ENCODE measurements at places on chromosomes 11 and 22.

GRCh38 chr11:88534185-88534584 is 196.6 kb upstream of the CTSC start:
- no peak for DNase-seq

- DNase-seq, result no peak
Observed at GRCh38 chr11:74707182-74707581, 24.0 kb downstream of the CHRDL2 start.

GRCh38 chr11:134676516-134677287 is 264.7 kb upstream of the B3GAT1 start:
- no peak for DNase-seq

DNA sequence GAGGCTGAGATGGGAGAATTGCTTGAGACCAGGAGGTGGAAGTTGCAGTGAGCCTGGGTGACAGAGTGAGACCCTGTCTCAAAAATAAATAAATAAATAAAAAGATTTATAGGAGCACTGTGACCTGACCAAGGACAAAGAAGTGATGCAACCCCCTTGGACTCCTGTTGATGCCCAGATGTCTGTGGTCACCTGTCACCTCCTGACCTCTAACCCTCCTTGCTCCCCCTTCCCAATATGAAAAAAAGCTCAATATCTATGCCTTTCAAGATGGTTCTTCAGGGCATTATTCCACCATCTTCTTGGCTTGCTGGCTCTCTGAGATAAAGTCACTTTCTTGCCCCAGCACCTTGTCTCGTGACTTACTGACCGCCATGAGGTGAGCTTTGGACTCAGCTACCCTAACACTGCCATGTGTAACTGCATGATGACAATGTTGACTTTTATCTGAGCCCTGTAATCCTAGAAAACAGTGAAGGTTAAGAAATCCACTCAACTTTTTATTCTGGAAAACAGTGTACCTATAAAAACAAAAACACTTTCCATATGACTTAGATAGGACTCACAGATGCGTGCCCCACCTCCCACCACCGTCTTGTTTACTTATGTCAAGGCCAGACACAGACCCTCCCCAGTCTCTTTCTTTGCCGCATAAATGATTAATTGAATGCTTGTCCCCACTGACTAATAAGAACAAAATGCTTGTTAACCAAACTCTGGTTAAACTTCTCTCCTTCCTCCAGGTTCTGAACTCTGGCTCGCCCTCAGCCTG is 360.5 kb downstream of the BUD13 start:
- no peak for DNase-seq

DNA sequence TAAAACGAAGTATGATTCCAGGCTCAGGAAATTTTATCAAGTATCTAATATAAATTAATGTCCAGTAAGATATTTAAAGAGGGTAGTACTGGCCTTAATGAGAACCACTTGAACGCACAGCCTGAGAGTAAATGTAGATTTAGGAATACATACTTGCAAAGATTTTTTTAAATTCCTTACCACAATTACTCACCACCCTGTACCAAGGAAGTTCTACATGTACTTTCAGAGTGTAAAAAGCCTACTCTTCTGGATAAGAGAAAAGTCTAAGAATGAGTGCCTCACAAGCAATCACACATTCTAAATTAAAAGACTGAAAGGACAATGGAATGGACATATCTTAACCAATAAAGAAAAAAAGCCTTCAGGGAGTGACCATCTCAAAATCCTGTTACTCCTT is 697.4 kb downstream of the DLG2 start:
- DNase-seq, result no peak

- no peak for DNase-seq
Observed at GRCh38 chr11:17876827-17877226, 136.0 kb downstream of the SERGEF start.

DNA sequence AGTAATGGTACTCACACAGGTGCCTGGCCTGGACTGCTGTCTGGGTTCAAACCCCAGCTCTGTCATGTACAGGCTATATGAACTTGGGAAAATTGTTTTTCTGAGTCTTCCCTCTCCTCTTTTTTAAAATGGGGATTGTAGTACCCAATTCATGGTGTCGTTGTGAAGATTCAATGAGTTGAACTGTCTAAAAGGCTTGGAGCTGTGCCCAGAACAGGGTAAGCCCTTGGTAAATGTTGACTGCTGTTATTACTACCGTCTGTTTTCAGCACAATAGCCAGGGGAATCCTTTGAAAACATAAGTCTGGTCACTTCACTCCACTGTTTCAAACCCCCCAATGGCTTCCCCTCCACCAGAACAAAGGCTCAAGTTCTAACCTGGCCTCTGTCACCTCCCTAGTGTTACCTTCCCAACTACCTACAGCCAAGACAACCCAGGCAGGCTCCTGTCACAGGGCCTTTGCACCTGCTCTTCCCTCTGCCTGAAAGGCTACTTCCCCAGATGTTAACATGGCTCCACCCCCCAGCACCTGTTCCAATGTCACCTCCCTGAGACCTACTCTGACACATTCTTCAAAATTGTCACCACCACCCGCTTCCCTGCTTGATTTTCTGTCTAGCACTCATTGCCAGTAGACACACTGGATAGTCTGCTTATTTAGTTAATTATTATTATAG is 152.8 kb downstream of the CHST1 start:
- no peak for DNase-seq

DNA sequence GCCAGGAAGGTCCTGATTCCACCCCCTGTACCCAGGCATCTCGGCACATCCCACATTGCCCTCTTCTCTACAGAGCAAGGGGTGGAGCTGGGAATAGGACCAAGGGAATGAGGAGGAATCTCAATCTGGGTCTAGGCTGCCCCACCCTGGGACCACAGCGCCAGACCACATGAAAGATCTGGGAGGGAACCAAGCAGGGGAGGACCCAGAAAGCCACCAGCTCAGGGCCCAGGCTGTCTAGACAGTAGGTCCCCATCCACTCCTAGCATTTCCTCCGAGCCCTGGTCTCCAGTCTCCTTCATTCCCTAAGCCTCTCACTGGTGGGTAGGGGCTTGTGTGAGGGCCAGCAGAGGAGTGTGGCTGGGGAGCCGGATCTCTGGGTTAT is 11.6 kb downstream of the PHLDB1 start:
- DNase-seq, result no peak

GRCh38 chr11:118147502-118147901 is 5.1 kb downstream of the SCN4B start:
- no peak for DNase-seq

GRCh38 chr11:35040221-35040942 is 98.6 kb upstream of the CD44 start:
- peak; percentile 68 for DNase-seq

DNA sequence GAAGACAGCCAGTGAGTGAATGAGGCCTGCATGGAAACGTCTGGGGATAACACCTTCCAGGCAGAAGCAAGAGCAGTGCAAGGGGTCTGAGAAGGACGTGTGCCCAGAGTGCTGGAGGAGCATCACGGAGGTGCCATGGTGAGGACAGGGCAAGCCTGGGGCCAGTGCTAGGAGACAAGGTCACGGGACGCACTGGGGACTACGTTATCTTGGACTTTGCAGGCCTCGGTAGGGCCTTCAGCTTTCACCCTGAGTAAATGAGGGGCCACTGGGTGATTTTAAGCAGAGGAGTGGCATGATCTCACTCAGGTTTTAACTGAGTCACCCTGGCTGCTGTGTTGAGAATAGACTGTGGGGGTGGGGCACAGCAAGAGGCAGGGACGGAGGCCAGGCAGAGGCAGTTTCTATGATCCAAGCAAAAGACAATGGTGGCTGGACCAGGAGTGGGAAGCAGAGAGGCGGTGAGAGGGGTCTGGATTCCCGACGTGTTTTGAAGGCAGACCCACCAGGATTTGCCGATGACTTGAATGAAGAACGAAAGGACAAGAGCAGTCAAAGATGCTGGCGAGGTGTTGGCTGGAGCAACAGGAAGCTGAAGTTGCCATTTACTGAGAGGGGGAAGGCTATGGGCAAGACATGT is 102.7 kb upstream of the PARVA start:
- DNase-seq, result no peak

DNA sequence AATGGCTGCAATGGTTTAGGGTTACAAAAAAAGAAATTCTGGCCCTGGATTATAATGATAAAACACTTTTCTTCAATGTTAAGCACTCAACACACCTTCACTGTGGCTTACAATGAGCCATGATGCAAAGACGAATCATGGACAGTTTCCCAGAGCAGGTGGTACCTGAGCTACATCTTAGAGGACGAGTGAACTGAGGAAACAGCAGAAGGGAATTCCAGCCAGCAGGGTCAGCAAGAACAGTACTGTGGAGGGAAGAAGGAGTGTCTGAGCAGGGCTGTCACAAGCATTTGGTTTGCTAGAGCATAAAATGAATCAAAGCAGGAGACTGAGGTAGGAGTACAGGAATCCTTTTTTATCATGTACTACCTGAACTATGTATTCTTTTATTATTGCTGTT is 332.8 kb upstream of the C11orf87 start:
- DNase-seq, result no peak

DNA sequence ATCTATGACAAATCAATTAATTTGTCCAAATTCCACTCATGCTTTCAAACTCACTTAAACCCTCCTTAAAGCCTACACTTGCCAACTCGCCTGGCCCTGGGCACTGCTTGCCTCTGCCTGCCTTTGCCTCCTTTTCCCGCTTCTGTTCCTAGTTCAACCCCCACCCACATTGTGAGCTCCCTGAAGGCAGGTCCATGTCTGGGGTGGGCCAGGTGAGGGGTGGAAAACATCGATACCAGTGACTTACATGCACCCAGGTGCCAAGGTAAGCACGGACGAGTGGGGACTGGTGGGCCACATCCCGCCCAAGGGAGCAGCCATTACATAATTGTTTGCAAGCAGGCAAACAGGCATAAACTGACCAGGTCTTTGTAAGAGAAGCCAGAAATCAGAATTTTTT is 146.2 kb downstream of the ST3GAL4 start:
- DNase-seq, result no peak

- DNase-seq, result no peak
Observed at GRCh38 chr11:44928144-44928543, 22.5 kb downstream of the TP53I11 start.

- DNase-seq, result no peak
Observed at GRCh38 chr11:72292106-72292785, 48.3 kb upstream of the PHOX2A start.

DNA sequence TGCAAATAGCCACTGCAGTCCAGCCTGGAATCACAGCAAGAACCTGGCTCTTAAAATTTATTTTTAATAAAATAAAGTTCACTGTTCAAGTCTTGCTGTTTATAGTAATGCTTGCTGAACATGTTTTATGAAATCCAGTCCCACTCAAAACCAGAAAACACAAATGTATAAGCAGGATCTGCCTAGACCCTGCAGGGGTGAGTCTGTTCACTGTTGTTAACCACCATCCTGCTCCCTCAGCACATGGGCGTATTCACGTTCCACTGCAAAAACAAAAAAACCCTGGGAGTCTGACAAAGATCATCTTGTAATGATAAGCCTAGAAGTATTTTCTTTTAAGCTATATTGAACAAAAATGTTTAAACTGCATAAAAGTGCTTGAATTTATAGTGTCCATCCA is 45.0 kb upstream of the CTTN start:
- no peak for DNase-seq

DNA sequence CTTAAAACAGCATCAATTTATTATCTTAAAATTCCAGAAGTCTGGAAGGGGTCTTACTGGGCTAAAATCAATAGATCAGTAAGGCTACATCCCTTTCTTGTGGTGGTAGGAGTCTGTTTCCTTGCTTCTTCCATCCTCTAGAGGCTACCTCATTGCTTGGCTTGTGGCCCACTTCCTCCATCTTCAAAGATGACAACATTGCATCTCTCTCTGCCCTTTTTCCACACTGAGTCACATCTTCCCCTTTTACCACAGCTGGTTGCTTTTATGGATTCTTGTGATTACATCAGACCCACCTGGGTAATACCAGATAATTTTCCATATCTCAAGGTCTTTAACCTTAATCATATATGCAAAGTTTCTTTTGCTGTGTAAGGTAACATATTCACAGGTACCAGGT is 60.9 kb downstream of the GRIA4 start:
- no peak for DNase-seq

DNA sequence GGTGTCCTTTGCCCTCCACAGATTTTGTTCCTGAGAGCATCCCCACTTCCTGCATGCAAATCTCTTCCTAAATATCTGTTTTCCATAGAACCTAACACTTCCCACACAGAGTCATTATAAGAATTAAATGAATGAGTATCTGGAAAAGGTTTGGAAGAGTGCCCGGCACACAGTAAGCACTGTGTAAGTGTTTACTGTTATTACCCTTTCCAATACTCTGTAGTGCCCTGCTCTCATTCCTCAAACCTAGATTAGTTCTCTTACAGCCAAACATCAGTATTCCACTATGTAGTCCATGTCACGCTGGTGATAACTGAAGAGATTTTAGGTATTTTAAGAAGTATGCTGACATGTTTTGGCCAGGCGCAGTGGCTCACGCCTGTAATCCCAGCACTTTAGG is 57.3 kb upstream of the PHF21A start:
- DNase-seq, result no peak

GRCh38 chr11:926341-926916 is 759 bp downstream of the AP2A2 start:
- peak; percentile 24 for DNase-seq

GRCh38 chr22:17920992-17921650 is 103.2 kb downstream of the MICAL3 start:
- DNase-seq, result no peak

DNA sequence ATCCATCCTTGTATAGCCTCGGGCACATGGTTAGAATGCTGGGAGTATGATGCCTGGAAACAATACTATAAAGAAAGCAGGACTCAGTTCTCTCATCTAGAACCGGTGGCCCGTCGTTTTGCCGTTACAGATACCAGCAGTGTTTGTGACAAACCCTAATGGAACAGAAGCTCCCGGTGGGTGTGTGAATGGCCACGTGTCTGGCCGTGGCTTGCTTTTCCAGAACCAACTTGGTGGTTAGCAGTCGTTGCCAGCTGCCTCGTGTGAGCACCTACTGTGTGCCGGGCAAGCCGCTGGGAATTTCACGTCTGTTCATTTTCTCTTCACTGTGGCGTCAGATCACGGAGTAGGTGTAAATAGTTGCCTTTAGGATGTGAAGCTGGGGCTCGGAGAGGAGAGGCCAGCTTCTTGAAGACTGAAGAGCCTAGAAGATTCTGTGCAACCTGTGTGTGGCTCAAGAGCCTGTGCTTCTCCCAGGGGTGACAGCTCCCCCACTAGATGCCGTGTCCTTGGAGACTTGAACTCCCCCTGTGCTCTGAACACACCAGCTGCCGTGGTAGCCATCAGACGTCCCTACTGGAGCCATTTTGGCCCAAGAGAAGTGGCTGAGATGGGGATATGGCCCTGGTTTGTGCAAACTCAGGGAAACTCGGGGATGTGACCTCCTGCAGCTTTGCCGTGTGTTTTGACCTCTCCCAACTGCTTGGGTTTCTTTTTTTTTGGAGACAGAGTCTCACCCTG is 57.5 kb upstream of the PPARA start:
- no peak for DNase-seq

- no peak for DNase-seq
Observed at GRCh38 chr11:13228572-13228971, 49.0 kb upstream of the BMAL1 start.

Data from activated CD4-positive, alpha-beta T cell treated with anti-CD3 and anti-CD28 coated beads, Interleukin-2, amount 50 U/mL, for 48 hours (primary cell).